ENCODE measurements at places on chromosomes 7 and 10. TPM values are rescaled to one million over a fixed set of nuclear protein-coding genes. Genes with fewer than 3 reads are reported as not detected.
A peak's percentile ranks its signal among the peaks of the same experiment; 100 is the strongest.

GRCh38 chr7:30584965-30585364 lies 9.7 kb upstream of the GARS1 start:
- DNase-seq: no peak
- H3K36me3 ChIP-seq: peaks cover 12% of the 10 kb centered on the region
- H3K27me3 ChIP-seq: no peaks in the 10 kb centered on the region
- H3K27ac ChIP-seq: no peak overlapping the region
- no peaks in the 10 kb centered on the region for H3K4me1 ChIP-seq

DNA sequence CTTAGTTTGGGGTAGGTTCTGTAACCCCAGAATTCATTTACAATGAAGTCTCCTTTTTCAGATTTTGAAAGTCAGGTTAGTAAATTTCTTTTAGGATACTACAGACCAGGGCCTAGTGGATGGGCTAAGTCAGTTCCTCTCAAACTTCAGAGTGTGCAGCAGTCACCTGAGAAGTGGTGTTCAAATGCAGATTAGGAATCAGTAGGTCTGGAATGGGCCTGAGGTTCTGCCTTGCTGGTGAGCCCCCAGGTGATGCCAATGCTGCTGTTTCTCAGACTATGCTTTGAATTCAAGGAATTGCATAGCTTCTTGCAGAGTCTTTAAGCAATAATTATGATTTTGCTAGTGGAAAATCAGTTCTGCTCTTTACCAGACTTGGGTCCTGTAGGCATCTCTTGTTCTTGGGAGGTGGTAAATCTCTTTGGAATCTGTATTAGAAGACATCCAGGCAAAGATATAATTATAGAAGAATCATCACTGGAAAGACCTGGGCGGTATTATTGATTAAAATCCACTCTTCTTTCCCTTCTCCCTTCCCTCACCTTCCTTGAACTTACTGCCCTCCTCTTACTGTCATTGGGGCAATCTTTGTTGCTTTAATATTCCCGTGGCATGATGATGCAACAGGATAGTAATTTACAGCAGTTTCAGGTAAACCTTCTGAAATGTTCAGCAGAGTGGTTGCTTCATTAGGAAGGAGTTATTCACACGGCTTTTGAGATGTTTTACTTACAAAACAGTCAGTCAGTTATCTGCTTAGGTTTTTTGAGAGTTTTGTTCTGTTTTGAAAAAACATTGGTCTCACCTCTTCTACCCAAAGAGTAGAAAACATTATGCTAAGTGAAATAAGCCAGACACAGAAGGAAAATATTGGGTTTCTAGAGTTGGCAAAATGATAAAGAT lies 87.2 kb downstream of the NRF1 start:
- no peak overlapping the region for H3K27ac ChIP-seq
- H3K4me1 ChIP-seq: no peaks in the 10 kb centered on the region
- H3K36me3 ChIP-seq: no peaks in the 10 kb centered on the region
- no peak for DNase-seq
- H3K27me3 ChIP-seq: no peaks in the 10 kb centered on the region

The GIMAP7 gene
- 0.33 TPM for total RNA-seq

GRCh38 chr7:117017702-117018266 lies 64.5 kb downstream of the ST7 start:
- peak overlapping the region; percentile 5 for H3K27ac ChIP-seq
- DNase-seq: no peak
- H3K36me3 ChIP-seq: no peaks in the 10 kb centered on the region
- no peaks in the 10 kb centered on the region for H3K27me3 ChIP-seq
- peaks cover 23% of the 10 kb centered on the region for H3K4me1 ChIP-seq

DNA sequence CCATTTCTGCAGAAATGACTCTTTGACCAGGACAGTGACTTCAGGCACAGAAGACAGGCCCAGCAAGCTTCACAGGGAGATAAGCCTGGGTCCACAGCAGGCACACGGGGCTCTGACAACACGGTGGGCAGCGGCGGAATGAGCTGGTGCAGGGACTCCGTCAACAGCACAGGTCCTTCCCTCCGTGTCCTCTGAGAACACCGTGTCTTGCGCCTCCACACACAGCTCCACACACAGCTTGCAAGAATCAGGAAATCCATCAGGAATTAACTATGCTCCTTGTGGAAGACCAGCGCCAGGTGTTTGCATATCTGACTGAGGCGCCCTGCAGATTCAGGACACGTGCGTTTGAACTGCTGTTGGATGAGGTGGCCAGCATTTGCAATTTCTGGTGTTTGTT lies 39.6 kb downstream of the TCERG1L start:
- no peaks in the 10 kb centered on the region for H3K4me1 ChIP-seq
- peaks cover 7% of the 10 kb centered on the region for H3K27me3 ChIP-seq
- DNase-seq: no peak
- H3K36me3 ChIP-seq: no peaks in the 10 kb centered on the region

- no peaks in the 10 kb centered on the region for H3K36me3 ChIP-seq
- H3K4me3 ChIP-seq: no peak overlapping the region
- peaks cover 36% of the 10 kb centered on the region for H3K4me1 ChIP-seq
- DNase-seq: no peak
- no peaks in the 10 kb centered on the region for H3K27me3 ChIP-seq
- peak overlapping the region; percentile 30 for H3K27ac ChIP-seq
These were observed 14.3 kb upstream of the TRIM8 start for GRCh38 chr10:102629661-102630614.

The GIMAP1 gene
- 0.05 TPM for total RNA-seq

The TRIM73 gene
- 4.1 TPM for total RNA-seq

The CALHM1 gene
- not detected for total RNA-seq

DNA sequence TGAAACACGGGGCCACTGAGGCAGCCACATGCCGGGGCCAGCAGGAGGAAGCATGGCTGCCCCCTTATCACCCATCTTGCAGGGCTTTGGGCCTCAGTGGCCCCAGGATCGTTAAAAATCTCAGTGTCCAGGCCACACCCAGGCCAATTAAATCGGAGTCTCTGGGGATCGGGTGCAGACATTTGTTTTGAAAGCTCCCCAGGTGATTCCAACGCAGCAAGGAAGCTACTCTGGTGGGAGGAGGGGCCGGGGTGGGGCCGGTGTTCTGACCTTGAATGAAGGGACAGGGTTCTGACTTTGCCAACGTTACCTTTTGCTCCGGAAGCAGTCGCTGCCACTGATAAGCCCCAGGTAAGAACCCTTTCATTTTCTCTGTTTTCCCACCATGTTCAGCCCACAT lies 412.3 kb upstream of the FOXK1 start:
- H3K4me3 ChIP-seq: no peak overlapping the region
- DNase-seq: no peak

GRCh38 chr7:47738563-47739166 lies 156.8 kb upstream of the TNS3 start:
- H3K4me3 ChIP-seq: no peak overlapping the region
- H3K36me3 ChIP-seq: no peaks in the 10 kb centered on the region
- no peak for DNase-seq
- H3K27ac ChIP-seq: peak overlapping the region; percentile 64

The RNF133 gene
- not detected for total RNA-seq

DNA sequence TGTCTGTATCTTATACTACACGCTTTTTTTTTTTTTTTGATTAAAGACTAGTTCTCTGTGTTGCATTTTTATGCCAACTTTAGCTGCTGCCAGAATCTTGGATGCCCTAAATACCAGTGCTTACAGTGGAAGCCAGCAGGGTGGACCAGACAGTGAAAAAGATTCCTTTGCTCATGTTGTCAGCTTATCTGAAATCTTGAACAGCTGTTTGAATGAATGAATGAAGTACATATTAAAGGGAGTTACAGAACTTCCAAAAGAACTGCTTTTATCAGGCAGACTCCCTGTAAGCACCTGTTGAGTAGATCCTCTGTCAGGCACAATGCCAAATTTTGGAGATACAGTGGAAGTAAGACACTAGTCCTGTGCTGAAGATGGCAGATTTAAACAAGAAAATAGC lies 184.9 kb downstream of the PPP1R9A start:
- H3K27ac ChIP-seq: no peak overlapping the region
- H3K4me1 ChIP-seq: no peaks in the 10 kb centered on the region
- no peaks in the 10 kb centered on the region for H3K36me3 ChIP-seq
- no peak overlapping the region for H3K4me3 ChIP-seq
- H3K27me3 ChIP-seq: no peaks in the 10 kb centered on the region

DNA sequence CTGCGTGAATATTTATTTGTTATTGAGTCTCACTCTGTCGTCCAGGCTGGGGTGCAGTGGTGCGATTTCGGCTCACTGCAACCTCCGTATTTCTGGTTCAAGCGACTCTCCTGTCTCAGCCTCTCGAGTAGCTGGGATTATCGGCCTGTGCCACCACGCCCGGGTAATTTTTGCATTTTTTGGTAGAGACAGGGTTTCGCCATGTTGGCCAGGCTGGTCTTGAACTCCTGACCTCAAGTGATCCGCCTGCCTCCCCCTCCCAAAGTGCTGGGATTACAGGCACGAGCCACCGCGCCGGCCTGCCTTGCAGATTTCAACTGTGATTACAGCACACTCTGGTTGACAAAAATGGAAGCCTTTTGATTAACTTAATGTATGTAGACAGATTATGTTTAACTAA lies 730.0 kb upstream of the VSTM2A start:
- no peak overlapping the region for H3K27ac ChIP-seq
- no peak for DNase-seq
- H3K4me3 ChIP-seq: no peak overlapping the region
- H3K36me3 ChIP-seq: no peaks in the 10 kb centered on the region
- no peaks in the 10 kb centered on the region for H3K27me3 ChIP-seq

GRCh38 chr10:109678857-109679256 lies 244.5 kb downstream of the XPNPEP1 start:
- H3K27ac ChIP-seq: no peak overlapping the region
- H3K36me3 ChIP-seq: no peaks in the 10 kb centered on the region
- H3K4me1 ChIP-seq: no peaks in the 10 kb centered on the region
- no peak for DNase-seq

DNA sequence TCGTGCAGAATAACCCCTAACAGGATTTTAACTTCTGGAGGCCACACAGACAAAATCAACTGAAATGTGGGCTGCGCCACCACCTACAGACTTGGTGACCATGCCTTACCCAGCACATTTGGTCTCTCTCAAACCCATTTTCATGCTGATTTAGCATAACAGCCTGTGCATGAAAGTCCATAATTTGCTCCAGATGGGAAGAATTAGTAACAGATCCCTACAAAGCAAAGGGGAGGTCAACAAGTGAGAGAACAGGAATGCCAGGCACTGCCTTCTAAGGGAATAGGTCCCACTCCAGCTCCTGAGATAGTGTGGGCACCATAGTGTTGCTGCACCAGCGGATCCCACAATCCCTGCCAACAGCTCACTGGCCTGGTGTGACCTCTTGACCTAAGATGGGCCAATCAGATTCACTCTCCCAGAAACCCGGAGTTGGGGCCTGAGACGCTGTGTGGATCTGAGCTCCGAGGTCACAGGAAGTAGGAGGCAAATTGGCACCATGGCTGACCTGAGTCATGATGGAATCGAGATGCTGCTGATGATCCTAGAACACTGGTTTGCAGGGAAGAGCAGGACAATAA lies 32.4 kb downstream of the SLIT1 start:
- H3K4me1 ChIP-seq: no peaks in the 10 kb centered on the region
- no peak for DNase-seq
- no peak overlapping the region for H3K4me3 ChIP-seq
- H3K27me3 ChIP-seq: no peaks in the 10 kb centered on the region
- no peak overlapping the region for H3K27ac ChIP-seq

The KAZALD1 gene
- total RNA-seq: 21.2 TPM

- H3K4me1 ChIP-seq: no peaks in the 10 kb centered on the region
- H3K27me3 ChIP-seq: no peaks in the 10 kb centered on the region
- DNase-seq: no peak
- no peak overlapping the region for H3K4me3 ChIP-seq
- H3K27ac ChIP-seq: no peak overlapping the region
These were observed 105.2 kb downstream of the TCERG1L start for GRCh38 chr10:131206111-131206995.

The UTF1 gene
- not detected for total RNA-seq

The OR6V1 gene
- not detected for total RNA-seq

GRCh38 chr10:62633976-62634375 lies 170.5 kb upstream of the ADO start:
- H3K4me3 ChIP-seq: no peak overlapping the region
- H3K4me1 ChIP-seq: peaks cover 12% of the 10 kb centered on the region
- H3K27ac ChIP-seq: no peak overlapping the region
- no peaks in the 10 kb centered on the region for H3K36me3 ChIP-seq
- no peak for DNase-seq

The AQP1 gene
- 0.57 TPM for total RNA-seq

The PTN gene
- 0.13 TPM for total RNA-seq

GRCh38 chr10:126497672-126498071 lies 109.4 kb upstream of the ADAM12 start:
- H3K36me3 ChIP-seq: no peaks in the 10 kb centered on the region
- H3K27ac ChIP-seq: no peak overlapping the region
- no peak for DNase-seq
- no peaks in the 10 kb centered on the region for H3K27me3 ChIP-seq
- no peaks in the 10 kb centered on the region for H3K4me1 ChIP-seq

GRCh38 chr7:74092964-74093471 lies 9.4 kb downstream of the LIMK1 start:
- H3K4me1 ChIP-seq: peaks cover 30% of the 10 kb centered on the region
- H3K27me3 ChIP-seq: no peaks in the 10 kb centered on the region
- no peak for DNase-seq
- H3K36me3 ChIP-seq: no peaks in the 10 kb centered on the region

The ST8SIA6 gene
- 0.82 TPM for total RNA-seq

GRCh38 chr10:79273604-79274003 lies 73.7 kb upstream of the PPIF start:
- no peaks in the 10 kb centered on the region for H3K36me3 ChIP-seq
- no peak overlapping the region for H3K4me3 ChIP-seq
- H3K27me3 ChIP-seq: no peaks in the 10 kb centered on the region
- DNase-seq: no peak
- H3K4me1 ChIP-seq: no peaks in the 10 kb centered on the region

DNA sequence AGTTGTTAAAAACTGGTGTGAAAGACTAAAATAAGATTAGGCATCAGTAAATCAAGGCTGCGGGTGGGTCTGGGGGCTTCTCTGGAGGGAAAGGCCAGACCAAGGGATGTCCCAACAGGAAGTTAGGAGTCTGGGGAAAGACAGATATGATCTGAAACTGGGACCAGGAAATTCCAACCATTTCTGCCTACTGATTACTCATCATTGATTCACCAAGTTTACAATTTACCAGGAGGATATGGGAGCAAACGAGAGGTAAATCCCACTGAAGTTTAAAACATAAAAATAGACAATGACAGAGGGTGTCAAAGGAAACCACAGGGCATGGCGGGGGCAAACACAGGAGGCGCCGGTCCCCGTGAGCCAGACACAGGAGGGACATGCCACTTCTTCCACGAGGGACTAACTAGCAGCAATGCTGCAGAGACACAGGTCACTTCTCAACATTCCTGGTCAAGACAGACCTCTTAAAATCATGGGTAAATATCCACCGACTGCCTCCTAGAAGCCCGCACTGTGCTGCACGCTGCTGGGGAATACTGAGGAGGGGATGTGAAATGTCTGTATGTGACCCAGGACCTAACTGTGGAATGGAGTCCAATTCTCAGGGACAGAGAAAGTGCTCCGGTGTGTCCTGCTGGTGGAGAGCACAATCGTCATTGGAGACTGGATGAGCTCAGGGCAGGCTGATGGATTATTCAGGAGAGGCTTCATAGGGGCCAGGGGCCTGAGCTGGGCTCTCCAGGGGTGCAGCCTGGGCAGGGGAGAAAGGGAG lies 153.4 kb upstream of the KLF14 start:
- no peaks in the 10 kb centered on the region for H3K27me3 ChIP-seq
- H3K36me3 ChIP-seq: peaks cover 15% of the 10 kb centered on the region
- H3K4me3 ChIP-seq: no peak overlapping the region
- H3K27ac ChIP-seq: peak overlapping the region; percentile 99
- H3K4me1 ChIP-seq: peaks cover 93% of the 10 kb centered on the region

- no peaks in the 10 kb centered on the region for H3K27me3 ChIP-seq
- no peak overlapping the region for H3K4me3 ChIP-seq
- no peaks in the 10 kb centered on the region for H3K4me1 ChIP-seq
- no peaks in the 10 kb centered on the region for H3K36me3 ChIP-seq
- no peak overlapping the region for H3K27ac ChIP-seq
- DNase-seq: no peak
These were observed 534.0 kb upstream of the FOXK1 start for GRCh38 chr7:4147926-4148620.
